ENCODE measurements at places on chromosomes 1 and 21.

- no peak for DNase-seq
These were observed 114.3 kb downstream of the SLC35F3 start for GRCh38 chr1:234018816-234019215.

DNA sequence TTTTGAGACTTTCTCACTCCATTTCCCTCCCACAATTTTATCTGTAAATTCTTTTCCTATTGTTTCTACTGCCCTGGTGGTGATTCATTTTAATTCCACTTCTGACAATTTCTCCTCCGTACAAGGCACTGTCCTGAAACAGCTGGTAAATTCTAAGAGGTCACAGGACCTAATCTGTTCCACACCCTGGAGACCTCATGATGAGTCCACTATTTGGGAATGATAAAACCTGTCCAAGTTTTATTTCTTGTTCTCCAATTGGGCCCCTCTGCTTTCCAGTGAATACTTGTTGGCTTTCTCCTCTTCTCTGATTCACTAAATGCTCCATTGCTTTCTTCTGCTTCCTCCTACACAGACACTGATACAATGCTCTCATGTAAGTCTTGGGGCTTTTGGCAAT, 343.1 kb upstream of the DUSP10 start:
- DNase-seq: no peak

GRCh38 chr1:66231217-66231616, 302.7 kb upstream of the SGIP1 start:
- no peak for DNase-seq

- DNase-seq: no peak
These were observed 779.4 kb upstream of the ADGRL4 start for GRCh38 chr1:79785964-79786363.

- no peak for DNase-seq
These were observed 31.9 kb upstream of the FHAD1 start for GRCh38 chr1:15215116-15215515.

DNA sequence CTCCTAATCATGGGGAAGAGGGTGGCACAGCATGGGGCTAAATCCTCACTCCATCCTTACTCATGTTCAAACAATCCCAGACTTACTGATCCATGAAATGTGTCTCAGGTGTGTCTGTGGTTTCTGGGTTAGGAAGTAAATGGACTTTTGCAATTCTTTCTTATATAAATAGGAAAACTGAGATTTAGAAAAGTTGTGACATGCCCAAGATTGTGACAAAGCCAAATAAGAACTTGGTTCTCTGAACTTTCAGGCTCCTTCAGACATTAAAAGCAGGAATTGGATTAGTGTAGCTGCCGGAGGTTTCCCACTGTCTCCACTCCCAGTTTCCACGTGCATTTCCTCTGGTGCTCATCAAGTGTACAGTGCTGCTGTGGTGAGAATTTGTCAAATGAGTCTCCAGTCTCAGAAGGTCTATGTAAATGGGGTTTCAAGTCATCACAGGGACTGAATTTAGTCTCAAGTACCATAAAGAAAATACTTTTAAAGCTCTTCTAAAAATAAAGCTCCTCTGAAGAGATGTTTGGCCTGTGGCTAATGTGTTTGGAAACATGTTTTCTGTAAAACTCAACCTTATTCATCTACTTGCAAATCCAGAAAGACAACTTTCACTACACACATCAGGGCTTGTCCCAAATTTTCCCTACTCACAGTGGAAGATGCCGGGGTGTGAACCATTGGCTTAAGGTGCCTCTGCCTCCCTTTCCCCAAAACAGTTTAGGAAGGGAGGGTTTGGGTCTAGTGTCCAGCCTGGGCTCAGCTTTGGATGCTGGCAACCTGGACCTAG, 115.2 kb downstream of the NGF start:
- DNase-seq: no peak

DNA sequence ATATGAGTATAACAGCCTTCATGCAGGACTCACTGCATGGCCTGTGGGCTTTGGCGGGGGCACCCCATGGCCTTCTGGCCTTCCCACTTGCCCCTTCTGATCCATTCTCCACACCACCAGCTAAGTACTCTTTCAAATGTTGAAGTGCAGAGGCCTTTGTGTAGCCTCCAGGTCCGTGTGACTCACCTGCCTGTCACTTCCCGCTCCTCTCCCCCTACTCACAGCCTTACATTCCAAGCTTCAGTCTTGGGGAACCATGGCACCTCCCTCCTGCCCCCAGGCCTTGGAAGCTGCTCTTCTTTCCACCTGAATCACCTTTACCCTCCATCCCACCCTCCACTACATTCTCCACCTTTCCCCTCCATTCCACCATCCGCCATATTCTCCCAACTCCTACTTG, 69.6 kb downstream of the PGM1 start:
- DNase-seq: no peak

- DNase-seq: no peak
These were observed 74.1 kb upstream of the JUN start for GRCh38 chr1:58857680-58858673.

Measured in nucleus accumbens (tissue), 56 donors.